Umbilical cord (tissue), 2 donors: ENCODE measurements at places on chromosomes 6 and 20.

DNA sequence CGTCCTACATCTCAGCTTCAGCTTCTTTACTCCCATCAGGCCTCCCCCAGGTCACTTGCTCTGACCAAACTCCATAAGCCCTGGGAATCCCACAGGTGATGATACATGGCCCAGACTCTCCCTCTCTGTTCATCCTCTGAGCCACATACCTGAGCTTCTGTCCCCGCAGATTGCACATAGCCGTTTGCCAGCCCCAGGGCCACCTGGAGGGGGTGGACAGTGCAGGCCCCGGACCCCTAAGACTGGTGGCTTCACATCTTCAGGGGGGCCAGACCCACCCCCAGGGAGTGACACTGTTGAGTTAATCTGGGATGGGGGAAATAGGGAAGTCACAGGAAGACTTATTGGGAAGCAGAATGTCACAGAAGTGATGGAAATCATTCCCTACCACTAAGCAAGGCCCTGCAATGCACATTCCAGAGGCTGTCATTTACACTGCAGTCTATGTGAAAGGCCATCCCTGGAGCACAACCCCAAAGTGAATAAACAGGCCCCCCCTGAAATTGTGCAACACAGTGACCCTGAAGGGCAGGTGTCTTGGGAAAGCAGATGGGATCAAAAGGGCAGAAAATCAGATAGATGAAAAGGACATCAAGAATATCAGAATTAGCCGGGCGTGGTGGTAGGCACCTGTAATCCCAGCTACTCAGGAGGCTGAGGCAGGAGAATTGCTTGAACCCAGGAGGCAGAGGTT is 2.2 kb downstream of the RXRB start:
- DNase-seq: no peak

GRCh38 chr6:134723081-134723871 is 226.6 kb downstream of the ALDH8A1 start:
- DNase-seq: no peak

- DNase-seq: peak; percentile 25
Measured at GRCh38 chr6:89610149-89610642, 28.4 kb downstream of the LYRM2 start.

DNA sequence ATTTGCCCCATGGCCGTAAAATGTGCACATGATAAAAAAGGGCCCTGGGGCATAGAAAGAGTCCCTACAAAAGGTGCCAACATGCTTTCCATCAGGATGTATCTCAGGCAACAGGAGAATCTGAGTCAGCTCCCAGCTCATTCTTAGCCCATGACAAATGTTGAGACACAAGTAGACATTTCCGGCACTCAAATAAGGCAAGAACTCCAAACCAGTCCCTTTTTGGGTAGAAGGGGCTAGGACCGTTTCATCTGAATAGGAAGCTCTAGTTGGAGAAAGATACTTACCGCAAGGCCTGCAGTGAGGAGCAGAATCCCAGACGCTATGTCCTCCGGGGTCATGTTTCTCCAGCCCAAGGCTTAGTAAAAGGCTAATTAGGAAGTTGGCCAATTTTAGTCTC is 261.0 kb upstream of the RIN2 start:
- DNase-seq: no peak

DNA sequence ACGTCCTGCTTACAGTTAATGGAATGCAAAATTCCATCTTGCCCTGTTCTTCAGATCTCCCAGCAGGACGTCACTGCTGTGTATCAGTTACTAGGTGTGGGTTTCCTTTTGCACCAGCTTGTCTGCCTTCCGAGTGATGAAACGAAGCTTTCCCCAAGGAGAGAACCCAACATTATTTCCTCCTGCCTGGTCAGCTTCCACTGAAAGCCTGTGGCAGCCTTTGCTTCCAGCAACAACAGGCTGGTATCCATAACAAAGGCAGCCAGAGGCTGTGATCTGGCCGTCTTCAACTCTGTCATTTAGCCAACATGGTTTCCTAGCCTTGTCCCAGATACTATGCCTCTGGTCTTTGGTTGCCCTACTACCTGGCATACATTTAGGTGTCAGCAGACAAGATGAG is 78.9 kb upstream of the HEY2 start:
- peak; percentile 86 for DNase-seq

- DNase-seq: no peak
Measured at GRCh38 chr20:38181971-38182370, 16.9 kb upstream of the TGM2 start.

GRCh38 chr6:164321297-164321696 is 906.8 kb downstream of the QKI start:
- no peak for DNase-seq

DNA sequence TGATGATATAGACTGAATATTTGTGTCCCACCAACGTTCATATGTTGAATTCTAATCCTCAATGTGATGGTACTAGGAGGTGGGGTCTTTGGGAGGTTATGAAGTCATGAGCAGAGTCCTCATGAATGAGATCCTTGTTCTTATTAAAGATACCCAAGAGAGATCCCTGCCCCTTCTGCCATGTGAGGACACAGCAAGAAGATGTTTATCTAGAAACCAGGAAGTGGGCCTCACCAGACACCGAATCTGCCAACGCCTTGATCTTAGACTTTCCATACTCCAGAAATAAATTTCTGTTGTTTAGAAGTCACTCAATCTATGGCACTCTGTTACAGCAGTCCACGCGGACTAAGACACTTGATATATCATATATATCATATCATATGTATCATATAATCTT is 67.7 kb upstream of the GCM1 start:
- DNase-seq: no peak

- DNase-seq: no peak
Measured at GRCh38 chr20:36162272-36162966, 7.9 kb downstream of the EPB41L1 start.

DNA sequence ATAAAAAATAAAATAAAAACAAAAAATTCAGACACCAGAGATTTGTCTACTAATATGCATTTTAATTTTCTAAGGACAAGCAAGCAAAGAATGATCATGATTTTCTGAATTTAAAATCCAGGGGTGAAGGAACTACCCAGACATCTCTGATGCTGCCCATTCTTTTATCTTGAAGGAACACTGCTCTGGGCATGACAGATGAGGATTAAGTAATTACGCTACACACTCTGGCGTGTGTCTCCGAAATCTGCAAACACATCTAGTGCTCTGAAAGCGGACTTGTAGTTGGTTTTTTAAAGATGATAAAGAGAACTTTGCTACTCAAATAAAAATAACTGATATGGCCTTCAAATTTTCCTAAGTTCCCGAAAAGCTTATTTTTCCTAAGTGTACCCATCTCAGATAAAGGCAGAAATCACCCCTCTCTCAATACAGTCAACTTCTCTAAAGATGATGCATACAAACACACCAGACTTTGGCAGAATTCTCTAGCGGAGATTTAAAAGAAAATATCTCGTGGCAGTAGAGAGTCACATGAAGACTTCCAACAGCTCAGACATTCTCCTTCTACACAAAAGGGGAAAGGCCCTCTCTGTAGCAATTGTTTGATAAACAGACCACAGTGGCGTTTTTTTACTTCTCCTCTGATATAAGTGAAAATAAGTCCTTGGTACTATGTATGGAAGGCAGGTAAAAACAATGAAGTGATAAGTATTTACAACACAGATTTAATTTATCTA is 133.8 kb downstream of the BACH2 start:
- peak; percentile 68 for DNase-seq

- no peak for DNase-seq
Measured at GRCh38 chr20:60262967-60263603, 304.9 kb downstream of the CDH26 start.

GRCh38 chr20:23583526-23583925 is 15.2 kb upstream of the CST9L start:
- peak; percentile 30 for DNase-seq

- peak; percentile 45 for DNase-seq
Measured at GRCh38 chr20:59146780-59147565, 16.6 kb upstream of the ZNF831 start.

DNA sequence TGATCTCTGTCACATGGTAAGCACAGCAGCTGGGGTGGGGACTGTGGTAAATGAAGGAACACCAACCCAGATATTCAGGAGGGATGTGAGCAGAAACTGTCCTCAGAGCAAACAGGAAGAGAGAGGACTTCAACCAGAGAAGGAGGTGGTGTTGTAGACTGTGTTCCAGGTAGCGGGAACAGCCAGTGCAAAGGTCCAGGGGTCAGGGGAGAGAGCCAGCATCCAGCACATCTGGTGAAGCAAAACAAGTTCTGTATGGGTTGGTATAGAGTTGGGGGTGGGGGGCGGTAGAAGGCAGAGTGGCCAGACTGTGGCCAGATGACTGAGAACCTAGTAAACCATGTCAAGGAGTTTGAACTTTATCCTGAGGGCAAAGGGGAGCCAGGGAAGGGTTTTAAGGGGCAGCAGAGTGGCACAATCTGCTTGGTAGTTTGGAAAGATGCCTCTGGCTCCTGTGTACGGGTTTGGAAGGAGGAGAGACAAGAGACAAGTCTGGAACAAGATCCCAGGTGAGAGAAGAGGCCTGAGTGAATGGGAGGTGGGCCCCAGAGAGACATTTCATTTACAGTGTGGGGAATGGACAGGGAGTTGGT is 27.8 kb upstream of the TTPAL start:
- no peak for DNase-seq

DNA sequence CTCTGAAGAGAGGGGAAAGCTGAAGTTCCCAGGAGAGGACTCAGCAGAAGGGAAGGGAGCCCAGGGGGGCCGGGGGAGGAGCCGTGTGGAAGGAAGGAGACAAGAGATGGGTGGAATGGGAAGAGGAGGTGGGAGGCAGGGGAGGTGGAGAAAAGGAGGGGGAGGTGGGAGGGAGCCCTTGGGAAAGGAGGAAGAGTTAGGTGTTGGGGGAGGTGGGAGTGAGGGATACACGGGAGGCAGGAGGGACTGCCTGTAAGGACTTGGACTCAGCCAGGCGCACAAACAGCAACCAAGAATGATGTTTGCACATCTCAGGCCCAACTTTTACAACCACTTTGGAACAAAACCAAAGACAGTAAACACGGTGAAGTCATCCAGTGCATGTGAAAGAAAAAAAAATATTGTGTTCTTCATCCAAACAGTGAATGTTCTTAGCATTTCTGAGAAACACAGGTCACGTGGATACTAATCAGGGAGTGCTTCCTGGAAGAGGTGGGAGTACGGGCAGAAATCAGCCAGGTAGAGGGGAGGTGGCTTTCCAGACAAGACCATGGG is 17.4 kb upstream of the LSM14B start:
- DNase-seq: peak; percentile 76

DNA sequence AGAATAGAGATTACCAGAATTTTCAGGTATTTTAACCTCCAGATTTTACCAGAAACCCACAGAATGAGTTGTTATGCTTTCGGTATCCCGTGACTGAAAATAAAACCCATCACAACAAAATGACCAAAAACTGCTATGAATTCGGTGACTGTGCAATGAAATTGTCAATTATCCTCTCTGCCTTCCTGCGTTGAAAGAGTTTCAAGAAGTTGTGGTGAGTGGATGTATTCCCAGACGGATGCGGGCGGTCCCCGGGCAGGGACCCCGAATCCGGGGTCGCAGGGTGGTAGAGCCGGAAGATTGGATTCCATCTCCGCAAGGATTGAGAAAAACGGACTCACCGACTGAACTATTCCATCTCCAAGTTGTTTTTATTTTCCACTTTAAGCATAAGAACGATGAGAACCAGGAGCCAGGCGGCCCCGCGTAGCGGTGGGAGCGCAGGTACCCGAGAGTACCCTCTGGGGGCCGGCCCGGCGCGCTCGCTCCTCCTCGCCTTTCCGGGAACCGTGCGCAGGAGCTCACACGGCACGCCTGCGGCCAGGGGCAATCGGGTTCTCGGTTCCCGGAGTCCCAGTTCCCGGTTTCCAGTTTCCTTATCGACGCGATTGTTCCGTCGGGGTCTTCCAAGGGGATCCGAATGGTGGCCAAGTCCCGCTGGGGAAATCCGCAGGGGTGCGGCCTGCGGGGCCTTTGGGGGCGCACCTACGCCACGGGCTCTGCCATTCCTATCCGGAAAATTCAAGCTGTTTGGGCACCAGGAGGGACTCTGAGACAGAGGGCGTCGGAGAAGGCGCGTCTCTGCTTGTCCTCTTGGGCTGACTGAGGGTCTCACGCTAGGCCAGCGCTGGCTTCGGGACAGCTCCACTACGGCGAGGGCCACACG is 104.9 kb upstream of the PRDM1 start:
- DNase-seq: no peak

GRCh38 chr20:25525867-25526266 is 59.5 kb downstream of the NINL start:
- DNase-seq: no peak

DNA sequence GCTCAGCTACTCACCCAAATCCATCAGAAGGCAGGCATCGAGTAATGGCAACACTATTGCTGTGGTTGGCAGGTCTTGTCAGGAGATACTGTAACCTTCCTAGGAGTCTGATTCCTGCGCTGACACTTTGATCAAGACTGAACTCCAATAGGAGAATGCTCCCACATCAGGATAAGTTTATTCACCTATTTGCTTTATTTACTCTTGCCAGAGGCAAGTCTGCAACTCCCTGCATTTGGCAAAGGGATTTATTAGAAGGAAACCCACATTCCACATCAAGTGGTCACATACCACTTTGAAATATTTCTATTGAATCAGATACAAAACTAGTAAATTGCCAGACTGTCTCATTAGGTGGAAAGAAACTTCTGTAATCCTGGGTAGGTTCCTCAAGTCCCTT is 43.5 kb downstream of the ZFAND3 start:
- DNase-seq: no peak

- DNase-seq: peak; percentile 61
Measured at GRCh38 chr6:56766806-56767178, 124.1 kb upstream of the DST start.

DNA sequence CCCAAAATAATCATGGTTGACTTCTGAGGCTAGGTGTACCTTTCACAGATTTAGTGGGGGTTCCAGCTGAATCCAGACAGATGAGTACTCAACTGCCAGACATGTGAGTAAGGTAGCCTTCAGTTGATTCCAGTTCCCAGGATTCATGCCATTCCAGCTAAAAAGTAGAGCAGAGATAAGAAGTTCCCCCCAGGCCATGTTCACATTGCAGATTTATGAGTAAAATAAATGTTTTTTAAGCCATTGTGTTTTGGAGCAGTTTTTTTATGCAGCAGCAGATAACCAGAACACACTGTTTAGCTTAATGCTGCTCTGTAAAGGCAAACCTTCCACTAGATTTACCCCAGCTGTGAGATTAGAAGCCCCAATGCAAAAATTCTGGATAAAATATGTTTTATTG is 245.0 kb downstream of the RFPL4B start:
- no peak for DNase-seq

DNA sequence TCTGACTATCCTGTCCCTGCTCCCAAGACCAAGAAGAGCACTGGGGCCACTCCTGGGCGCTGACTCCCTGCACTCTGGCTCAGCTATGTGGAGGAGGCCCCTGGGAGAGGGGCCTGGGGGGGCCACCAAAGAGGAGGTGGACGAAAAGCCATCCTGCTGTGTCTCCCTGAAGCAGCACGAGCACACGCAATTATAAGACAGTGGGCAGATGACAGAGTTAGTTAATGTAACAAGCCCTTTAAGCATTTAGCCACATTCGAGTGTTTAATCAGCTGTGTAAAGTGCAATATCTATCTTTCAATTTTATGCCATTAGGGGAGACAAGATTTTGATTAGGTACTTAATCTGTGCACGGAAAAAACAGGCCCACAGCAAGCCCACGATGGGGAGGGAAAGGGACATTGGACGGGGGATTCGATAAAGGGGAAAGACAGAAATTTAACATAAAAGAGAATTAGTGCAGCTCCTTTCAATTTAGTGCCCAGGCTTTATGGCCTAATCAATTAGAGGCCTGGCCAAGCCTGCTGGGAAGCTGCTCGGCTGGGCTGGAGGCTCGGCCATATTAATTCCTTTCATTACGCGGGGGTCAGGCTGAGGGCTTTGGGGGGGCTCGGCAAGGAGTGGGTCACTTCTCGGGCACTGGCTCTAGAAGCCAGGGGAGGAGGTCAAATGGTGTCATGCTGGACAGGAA is 286.2 kb downstream of the DHX35 start:
- no peak for DNase-seq
